CD4-positive, alpha-beta T cell treated with Interferon gamma for 1 hour (primary cell): ENCODE measurements at places on chromosomes 6 and 20.

DNA sequence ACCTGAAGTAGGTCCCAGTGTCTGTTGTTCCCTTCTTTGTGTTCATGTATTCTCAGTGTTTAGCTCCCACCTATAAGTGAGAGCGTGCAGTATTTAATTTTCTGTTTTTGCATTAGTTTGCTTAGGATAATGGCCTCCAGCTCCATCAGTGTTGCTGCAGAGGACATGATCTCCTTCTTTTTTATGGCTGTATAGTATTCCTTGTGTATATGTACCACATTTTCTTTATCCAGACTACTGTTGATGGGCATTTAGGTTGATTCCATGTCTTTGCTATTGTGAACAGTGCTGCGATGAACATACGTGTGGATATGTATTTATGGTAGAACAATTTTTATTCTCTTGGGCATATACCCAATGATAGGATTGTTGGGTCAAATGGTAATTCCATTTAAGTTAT lies 125.4 kb downstream of the B3GAT2 start:
- DNase-seq, result no peak

DNA sequence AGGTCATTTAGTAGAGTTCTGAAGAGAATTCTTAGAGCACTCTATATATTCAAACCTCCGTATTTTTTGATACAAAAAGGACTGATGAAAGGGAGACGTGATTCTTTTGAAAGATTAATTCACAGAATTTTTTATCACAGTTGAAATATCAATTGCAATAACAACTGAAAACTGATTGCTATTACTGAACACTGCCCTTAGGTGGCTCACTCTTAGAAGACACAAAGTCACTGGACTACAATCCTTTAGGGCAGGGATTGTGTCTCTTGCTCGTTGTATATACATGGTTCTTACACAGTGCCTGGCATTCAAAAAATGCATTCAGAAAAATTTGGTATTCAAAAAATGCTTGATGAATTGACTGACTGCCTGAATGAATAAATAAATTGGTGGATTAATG lies 17.1 kb upstream of the CALHM6 start:
- no peak for DNase-seq

DNA sequence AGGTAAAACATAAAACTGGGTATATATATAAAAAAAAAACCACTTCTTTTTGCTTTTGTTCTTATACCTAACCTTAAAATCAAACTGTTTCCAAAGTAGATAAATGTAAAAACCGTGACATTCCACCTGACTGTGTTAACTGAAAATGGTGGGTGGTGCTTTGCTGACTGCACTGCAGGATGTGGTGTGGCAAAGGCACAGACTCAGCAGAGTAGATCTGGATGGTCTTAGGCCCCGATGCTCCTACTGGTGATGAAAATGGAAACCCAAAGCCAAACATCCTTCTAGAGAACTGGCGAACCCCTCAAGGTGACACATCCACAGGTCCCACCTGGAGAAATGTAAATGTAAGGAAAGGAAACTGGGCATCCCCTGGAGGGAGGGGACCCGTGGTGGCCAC lies 8.9 kb downstream of the TGIF2 start:
- DNase-seq, result no peak

DNA sequence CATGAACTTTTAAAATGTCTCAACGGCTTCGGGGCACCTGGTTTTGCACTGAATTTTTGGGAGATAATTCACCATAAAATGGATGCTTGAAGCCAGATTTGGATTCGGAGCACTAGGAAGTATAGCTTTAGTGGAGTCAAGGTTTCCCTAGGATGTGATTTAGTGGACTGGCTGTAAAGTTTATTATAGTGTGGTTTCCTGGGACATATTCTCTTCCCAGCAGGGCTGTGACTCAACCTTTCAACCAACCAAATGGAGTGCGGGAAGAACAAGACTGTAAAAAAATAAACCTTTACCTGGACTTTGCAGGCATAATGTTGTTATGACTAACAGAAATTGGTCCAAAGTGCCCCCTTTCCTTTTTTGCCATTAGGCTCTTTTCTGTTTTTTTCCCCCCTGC lies 327.4 kb upstream of the MAN1A1 start:
- DNase-seq, result no peak

- peak; percentile 22 for DNase-seq
These were observed 48.2 kb upstream of the ARG1 start for GRCh38 chr6:131524695-131525336.

DNA sequence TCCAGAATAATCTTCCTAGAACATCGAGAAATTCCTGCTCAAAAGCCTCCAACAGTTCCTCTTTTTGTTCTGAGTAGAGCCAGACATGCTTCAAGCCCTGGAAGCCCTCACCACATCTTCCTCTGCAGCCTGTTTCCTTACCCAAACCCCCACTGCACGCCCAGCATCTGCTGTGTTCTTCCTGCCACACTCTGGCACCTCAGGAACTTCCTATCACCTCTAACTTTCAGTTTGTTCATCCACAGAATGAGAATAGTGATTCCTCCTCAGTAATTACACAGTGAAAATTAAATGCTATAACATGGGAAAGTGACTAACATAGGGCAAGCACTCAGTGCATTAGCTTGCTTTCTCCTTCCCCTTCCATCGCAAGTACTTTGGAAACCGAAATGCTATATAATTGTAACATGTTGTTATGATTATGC lies 26.3 kb downstream of the C6orf89 start:
- DNase-seq, result peak; percentile 12

DNA sequence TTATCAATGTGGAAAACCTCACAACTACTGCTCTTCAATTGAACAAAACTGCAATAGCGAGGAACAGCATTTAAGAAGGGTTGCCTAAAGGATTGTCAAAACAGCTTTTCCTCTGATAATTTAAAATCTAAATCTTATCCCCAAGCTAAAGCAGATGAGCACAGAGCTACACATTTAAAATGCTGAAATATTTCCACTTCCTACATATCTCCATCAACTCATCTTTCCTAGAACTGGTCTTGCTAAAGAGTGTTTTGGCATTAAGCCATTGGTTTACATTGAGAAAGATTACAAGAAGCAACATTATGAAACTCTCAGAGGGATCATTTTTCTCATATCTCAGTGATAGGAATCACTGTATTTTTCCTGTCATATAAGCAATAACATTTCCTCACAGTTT lies 3.6 kb downstream of the OR10C1 start:
- DNase-seq, result no peak

GRCh38 chr6:32796848-32797776 lies 19.7 kb downstream of the HLA-DOB start:
- peak; percentile 67 for DNase-seq

GRCh38 chr6:22699151-22699550 lies 129.8 kb downstream of the HDGFL1 start:
- DNase-seq, result no peak

- DNase-seq, result no peak
These were observed 662 bp upstream of the SLC9A8 start for GRCh38 chr20:49811825-49812506.

GRCh38 chr6:41780551-41781365 lies at the start of gene PRICKLE4:
TSS of gene PRICKLE4 (plus strand) at chr6:41780782. CDS start at chr6:41783474, 2,692 bp downstream.
- no peak for DNase-seq

DNA sequence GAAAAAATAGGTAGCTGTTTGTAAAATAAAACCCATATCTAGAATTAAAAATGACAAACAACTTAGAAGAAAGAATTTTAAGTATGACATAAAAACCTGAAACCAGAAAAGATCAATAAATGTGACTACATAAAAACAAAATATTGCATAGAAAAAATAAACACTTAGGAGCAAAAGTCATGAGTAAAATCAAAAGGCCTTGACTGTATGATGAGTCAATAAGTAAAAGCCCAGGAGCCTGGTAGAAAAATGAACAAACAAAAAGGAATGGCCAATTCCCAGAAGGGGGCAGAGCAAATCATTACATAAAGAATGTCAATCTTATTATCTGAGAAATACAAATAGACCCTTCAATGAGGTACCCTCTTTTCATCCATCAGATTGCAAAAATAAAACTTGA lies 20.7 kb upstream of the ENPP1 start:
- DNase-seq, result no peak

- DNase-seq, result no peak
These were observed 117.5 kb downstream of the PRIM2 start for GRCh38 chr6:57434944-57435343.

GRCh38 chr6:5937936-5938706 lies 68.6 kb downstream of the NRN1 start:
- no peak for DNase-seq

DNA sequence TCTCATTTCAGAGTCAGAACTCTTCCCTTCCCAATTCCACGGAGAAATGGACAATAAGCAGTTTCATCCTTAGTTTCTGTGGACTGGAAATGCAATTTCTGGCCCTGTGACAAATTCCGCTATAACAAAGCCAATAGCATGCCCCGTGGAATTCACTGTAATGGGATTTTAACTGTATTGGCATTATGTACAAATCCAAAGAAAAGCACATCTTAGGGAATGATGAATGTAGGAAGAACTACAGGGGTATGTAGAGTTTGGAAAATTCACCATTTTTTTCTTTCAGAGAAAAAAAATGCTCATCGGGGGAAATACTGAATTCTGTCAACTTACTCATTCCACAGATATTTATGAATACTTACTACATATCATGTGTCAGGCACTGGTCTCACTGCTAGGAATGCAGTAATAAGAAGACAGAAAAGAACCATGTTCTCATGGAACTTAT lies 43.5 kb downstream of the KIF6 start:
- DNase-seq, result no peak

- no peak for DNase-seq
These were observed 59.5 kb downstream of the SCAF8 start for GRCh38 chr6:154792761-154793160.

- DNase-seq, result no peak
These were observed 64.4 kb downstream of the TMEM242 start for GRCh38 chr6:157258878-157259277.

DNA sequence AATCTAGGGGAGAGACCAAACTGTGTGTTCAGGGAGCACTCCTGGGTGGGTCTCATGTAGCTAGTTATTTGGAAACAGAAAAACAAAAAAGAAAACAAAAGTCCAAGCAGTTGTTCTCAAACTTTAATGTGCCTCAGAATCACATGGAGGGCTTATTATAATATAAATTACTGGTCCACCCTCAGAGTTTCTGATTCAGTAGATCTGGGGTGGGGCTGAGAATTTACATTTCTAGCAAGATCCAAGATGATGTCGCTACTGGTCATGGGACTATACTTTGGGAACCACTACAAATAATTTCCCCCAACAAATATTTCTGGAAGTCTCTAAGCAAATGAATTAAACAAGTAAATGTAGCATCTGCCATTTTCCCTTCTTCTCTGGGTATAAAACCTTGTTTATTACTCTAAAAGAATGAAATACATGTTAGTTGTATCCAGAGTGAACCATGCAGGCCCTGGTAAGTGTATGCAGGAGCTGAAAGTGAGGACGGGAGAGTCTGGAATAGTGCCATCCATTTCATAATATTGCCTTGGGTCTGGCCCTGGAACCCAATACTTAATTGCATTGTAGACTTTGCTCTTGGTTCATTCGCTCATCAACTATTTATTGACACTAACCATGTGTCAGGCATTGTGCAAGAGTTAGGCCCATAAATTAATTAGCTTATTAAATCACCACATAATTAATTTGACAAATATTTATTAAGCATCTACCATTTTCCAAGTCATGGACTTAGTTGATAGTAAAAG lies 490.8 kb downstream of the EPM2A start:
- DNase-seq, result no peak

- DNase-seq, result no peak
These were observed 9.6 kb downstream of the DSE start for GRCh38 chr6:116380346-116380745.

GRCh38 chr20:49699200-49699992 lies 14.3 kb downstream of the B4GALT5 start:
- no peak for DNase-seq

- DNase-seq, result no peak
These were observed 50.1 kb upstream of the ARMC2 start for GRCh38 chr6:108797951-108798669.

DNA sequence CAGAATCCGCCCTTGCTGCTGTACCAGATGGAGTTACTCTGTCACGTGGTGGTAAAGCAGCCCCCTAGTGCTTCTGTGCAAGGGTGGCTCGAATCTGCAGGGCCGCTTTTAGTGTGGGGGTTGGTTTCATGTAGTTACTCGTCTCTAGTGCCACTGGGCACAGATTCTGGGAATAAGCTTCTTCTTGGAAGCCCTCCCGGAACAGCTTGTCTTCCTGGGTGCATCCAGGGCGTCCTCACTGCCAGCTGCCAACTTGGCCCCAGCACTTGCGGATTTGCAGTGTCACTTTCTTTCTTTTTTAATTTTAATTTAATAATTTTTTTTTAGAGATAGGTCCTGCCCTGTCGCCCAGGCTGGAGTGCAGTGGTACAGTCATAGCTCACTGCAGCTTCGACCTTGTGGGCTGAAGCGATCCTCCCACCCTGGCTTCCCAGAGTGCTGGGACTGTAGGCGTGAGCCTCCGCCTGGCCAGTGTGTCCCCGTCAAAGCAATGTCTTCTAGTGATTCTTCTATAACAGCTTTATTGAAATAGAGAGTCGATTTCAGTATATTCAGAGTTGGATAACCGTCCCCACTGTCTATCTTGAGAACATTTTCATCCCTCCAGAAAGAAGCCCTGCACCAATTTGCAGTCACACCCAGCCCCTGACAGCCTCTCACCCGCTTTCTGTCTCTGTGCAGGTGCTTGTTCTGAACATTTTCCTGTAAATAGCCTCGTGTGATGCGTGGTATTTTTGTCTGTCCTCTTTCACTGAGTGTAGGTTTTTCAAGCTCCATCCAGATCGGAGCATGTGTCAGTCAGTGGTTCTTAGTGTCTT lies 25.9 kb downstream of the PYGB start:
- no peak for DNase-seq

- no peak for DNase-seq
These were observed 50.8 kb upstream of the AIG1 start for GRCh38 chr6:143009851-143010250.

- DNase-seq, result no peak
These were observed 80.1 kb upstream of the C6orf118 start for GRCh38 chr6:165389534-165389933.

- DNase-seq, result no peak
These were observed 312.5 kb upstream of the PLCB4 start for GRCh38 chr20:8756410-8756809.

DNA sequence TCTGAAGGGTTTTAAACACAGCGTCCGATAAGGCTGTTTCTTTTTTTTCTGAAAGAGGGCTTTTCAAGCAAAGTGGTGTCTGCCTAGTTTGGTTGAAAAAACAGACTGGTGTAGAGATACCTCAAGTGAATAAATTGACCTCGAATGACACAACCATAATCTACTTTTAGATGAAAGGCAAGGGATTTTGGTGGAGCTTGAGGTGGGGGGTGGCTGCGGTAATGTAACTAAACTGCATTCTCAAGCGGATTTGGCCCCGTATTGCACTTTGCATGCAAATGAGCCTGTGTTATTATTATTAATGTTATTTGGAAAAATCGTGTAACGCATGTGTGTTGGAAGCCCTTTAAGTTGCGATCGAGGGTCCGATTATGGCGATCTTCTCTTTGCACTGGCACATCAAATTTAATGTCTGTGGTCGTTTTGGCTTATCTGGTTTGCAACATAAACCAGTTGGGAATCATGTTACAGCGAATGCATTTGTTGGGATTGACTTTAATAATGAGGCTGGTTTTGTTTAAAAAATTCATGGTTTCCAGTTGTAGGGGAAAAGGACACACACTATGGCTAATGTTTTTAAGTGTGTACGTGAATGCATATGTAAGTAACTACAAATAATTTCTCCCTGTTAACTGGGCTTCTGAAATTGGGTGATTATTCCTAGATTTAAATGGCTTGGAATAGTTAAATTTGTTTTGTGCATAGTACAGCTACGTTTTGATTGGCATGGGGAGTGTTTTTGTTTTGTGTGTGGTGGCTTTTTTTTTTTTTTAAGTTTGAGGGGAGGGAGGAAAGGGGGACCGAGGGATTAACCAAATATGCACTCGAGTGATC lies 1.0 kb downstream of the JARID2 start:
- no peak for DNase-seq
